CD4-positive, alpha-beta T cell (primary cell): ENCODE measurements at places on chromosomes 3 and 15.

DNA sequence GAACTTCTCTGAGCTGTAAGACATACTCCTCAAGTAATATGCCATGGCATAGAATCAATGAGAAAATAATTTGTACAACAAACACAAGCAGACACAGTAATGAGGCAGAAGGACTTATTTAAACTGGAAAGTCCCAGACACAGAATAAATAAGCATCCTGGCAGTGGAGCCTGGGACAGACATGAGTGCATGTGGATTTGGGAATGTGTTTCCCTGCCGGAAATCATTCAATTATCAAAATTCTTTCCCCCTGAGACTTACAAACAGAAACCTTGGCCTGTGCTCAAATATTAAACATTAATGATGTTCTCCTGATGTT is 520.1 kb downstream of the ROBO1 start:
- no peak for DNase-seq

GRCh38 chr3:158837240-158837639 is 35.4 kb downstream of the MFSD1 start:
- DNase-seq = no peak

DNA sequence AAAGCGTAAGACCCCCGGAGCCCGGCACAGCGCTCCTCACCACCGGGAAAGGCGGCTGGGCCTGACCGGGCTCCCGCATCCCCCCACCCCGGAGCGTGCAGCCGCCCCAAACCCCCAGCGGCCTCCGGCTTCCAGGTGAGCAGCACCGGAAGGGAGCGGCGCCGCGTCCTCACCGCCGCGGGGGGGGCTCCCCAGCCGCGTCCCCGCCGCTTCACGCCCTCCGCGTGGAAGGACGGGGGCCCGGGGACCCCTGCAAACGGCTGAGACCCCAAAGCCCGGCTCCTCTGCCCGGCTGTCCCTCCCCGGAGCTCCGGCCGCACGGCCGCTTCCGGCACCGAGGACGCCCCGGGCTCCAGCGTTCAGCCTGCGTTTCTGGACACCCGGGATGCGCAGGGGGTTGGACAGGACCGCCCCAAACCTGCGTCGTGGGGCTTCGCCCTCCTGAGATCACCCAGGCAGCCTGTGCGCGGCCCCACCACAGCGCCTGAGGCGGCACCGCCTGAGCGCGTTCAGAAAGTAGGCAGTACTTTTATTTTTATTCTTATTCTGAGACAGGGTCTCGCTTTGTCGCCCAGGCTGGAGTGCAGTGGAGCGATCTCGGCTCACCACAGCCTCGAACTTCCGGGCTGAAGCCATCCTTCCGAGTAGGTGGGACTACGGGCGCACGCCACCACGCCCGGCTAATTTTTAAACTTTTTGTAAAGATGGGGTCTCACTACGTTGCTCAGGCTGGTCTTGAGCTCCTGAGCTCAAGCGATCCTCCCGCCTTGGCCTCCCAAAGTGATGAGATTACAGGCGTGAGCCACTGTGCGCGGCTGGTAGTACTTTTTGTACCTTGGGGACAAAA is 51.6 kb upstream of the BLM start:
- peak; percentile 46 for DNase-seq

DNA sequence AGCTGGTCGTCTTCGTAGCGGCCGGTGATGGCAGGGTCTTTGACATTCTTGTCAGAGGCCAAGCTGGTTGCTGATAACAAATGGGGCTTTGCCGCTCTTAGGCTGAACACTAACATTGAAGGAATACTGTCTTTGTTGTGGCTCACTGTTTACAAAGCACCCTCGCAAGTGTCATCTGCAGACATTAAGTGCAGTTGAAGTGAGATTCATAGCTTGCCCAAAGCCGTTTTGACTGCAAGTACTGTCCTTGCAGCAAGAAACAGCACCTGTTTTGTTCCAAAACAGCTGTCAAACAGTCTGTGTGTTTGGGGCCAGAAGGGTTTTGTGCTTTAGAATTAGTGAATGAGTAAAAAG is 568 bp downstream of the SENP2 start:
- no peak for DNase-seq

GRCh38 chr3:189457631-189458412 is 173.4 kb upstream of the TP63 start:
- no peak for DNase-seq

- DNase-seq = no peak
These were observed 3.2 kb downstream of the GLYCTK start for GRCh38 chr3:52290596-52291507.

DNA sequence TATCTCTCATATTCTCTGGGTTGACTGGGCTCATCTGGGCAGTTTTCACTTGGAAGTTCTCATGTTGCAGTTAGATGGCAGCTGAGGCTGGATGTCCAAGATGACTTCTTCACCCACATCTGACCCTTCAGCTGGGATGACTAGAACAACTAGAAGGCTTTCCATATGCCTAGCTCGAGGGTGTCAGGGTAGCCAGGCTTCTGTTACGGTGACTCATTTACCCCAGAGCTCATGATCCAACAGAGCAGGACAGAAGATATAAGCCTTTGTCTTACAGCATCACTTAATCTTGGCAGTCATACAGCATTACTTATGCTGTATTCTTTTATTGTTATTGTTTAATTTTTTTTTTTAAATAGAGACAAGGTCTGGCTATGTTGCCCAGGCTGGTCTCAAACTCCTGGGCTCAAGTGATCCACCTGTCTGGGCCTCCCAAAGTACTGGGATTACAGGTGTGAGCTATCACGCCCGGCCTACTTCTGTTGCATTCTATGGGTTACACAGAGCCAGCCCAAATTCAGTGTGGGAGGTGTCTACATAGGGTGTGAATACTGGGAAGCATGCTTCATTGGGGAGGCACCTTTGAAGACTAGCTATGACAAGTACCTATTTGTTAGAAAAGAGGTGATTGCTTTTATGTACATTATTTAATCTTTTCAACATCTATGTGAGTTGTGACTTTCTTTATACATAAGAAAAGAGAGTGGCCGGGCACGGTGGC is 10.7 kb downstream of the HMCES start:
- no peak for DNase-seq
